ENCODE measurements at places on chromosomes 4 and X. TPM values are rescaled to one million over a fixed set of nuclear protein-coding genes. Genes with fewer than 3 reads are reported as not detected.

The NLGN3 gene
- 5.1 TPM for polyA plus RNA-seq

The PAK3 gene
- polyA plus RNA-seq: 6.5 TPM

The SULT1E1 gene
- polyA plus RNA-seq: 585 TPM

The FAM9C gene
- 0.25 TPM for polyA plus RNA-seq

The GPR50 gene
- 0.10 TPM for polyA plus RNA-seq

The CFAP299 gene
- 1.00 TPM for polyA plus RNA-seq

The ARSJ gene
- 18.1 TPM for polyA plus RNA-seq

The FGF2 gene
- polyA plus RNA-seq: 9.4 TPM

The RRH gene
- polyA plus RNA-seq: 1.4 TPM

The PRMT9 gene
- polyA plus RNA-seq: 31.2 TPM

The SSX4 gene
- not detected for polyA plus RNA-seq

The HELT gene
- not detected for polyA plus RNA-seq

The TMEM271 gene
- polyA plus RNA-seq: not detected

The GCNA gene
- 2.9 TPM for polyA plus RNA-seq

The DSPP gene
- polyA plus RNA-seq: 0.03 TPM

The BMP15 gene
- polyA plus RNA-seq: not detected

The ASB9 gene
- polyA plus RNA-seq: 13.3 TPM

The XIAP gene
- polyA plus RNA-seq: 41.7 TPM

The SPP1 gene
- polyA plus RNA-seq: 127 TPM

The SERTM2 gene
- polyA plus RNA-seq: 0.05 TPM

The SATL1 gene
- 0.57 TPM for polyA plus RNA-seq

The WDR17 gene
- 16.2 TPM for polyA plus RNA-seq
